ENCODE measurements at places on chromosomes 6 and 20. TPM values are rescaled to one million over a fixed set of nuclear protein-coding genes. Genes with fewer than 3 reads are reported as not detected.

DNA sequence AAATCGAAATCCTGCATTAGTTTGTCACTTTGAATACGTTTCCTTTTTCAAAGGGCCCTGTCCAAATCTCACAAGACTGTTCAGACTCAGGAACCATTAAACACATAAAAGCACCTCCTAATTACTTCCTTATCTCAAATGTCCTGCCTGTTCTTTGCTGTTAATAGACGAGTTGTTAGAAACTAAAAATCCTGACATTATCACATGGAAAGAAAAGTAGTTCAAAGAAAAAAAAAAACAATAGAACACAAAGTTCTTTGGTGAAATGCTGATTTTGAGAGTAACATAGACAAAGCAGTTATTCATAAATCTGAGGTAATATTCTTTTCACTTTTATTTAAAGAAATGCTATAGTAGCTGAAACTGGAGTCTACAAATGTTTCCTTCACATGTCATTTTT, 12.1 kb upstream of the TAB2 start:
- no peak for DNase-seq

HLA-DMB gene
- total RNA-seq, result 2.1 TPM

TCP11 gene
- total RNA-seq, result 0.60 TPM

DNA sequence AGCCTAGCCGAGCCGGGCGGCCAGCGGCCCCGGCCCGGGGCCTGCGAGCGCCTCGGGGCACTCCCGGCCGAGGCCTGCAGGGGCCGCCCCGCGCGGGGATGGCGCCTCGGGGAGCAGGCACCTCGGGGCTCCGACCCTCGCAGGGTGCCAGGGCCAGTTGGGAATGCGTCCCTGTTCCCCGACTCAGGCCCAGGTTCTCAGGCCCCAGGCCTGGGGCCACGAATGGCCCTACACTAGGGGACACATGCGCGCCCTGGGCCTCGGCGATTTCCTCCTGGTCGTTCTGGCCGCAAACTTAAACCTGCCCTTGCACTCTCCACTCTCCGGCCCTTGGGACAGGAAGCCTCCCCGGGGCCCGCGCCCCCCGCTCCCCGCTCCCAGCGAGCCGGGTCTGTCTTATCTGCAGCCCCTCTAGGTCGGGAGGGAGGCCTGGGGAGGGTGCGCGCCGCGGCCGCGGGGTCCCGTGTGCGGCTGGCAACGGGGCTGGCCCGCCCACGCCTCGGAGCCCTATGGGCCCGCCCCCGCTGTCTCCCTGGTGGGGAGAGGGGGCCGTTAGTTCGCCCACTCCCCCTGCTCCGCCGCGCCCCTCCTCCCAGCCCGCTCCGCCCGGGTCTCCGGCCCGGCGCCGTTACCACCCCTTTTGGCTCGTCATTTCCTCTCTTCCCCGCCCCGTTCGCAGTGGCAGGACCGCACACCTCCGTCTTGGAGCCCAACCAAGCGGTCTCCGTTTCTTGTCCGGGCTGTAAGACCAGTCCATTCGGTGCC, 611 bp downstream of the NFYA start:
- peak; percentile 64 for DNase-seq
